ENCODE measurements at places on chromosomes 6 and 20.

- no peak for DNase-seq
These were observed 10.3 kb downstream of the C20orf203 start for GRCh38 chr20:32663335-32664011.

- no peak for DNase-seq
These were observed 18.3 kb upstream of the AGPAT4 start for GRCh38 chr6:161292145-161292544.

- no peak for DNase-seq
These were observed 110.6 kb downstream of the UBE3D start for GRCh38 chr6:82954937-82955577.

DNA sequence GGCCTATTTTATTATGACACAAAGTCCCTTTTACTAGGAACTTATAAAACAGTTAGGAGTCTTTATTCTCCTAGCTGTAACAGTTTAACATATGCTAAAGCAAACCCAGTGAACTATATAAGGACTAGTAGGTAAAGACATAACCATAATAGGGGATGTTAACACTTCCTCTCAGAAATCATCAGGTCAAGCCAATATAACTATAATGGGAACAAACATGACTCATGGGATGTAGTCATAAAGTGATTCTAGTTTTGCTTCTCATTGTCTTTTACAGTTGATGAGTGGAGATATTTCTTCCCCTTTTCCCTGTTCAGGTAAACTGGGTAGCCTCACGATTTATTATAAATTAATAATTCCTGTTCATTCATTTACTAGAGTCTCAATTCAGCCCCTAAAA, 9.7 kb downstream of the PTCHD4 start:
- no peak for DNase-seq

GRCh38 chr6:56683882-56684281, 41.2 kb upstream of the DST start:
- DNase-seq, result no peak

GRCh38 chr20:40493549-40493948, 195.5 kb downstream of the MAFB start:
- no peak for DNase-seq

DNA sequence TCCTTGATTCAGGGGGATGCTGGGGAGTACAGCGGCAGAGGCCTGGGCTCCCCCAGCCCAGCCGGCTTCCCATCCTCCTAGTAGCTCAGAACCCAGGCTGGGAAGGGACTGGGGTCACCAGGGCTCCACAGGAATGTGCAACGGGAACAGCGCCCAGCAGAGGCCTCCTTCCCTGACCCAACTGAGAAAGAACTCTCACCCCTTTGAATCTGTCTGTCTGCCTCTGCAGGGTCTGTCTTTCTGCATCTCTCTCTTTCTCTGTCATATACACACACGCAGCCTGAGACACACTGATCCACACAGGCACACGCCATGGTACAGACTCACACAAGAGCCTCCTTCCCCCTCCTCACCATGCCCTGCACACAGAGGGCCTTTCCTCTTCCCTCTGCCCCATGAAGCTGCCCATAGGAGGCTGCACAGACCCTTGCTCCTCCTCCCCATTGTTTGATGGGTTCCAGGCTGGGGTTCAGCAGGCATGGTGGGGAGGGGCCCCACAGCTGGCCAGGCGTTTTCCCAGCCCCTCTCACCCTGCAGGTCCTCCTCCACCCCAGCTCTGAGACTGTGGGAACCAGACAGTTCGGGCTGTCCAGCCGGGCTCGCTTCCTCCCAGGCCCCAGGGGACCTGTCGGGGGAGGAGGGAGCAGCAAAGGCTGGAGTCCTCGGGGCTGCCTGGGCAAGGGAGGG, 2.8 kb downstream of the FOXS1 start:
- DNase-seq, result no peak

- no peak for DNase-seq
These were observed 176.2 kb downstream of the NFATC2 start for GRCh38 chr20:51366155-51366886.

GRCh38 chr6:7431674-7432390, 42.2 kb downstream of the RIOK1 start:
- no peak for DNase-seq

GRCh38 chr20:40307268-40307667, 381.8 kb downstream of the MAFB start:
- no peak for DNase-seq

DNA sequence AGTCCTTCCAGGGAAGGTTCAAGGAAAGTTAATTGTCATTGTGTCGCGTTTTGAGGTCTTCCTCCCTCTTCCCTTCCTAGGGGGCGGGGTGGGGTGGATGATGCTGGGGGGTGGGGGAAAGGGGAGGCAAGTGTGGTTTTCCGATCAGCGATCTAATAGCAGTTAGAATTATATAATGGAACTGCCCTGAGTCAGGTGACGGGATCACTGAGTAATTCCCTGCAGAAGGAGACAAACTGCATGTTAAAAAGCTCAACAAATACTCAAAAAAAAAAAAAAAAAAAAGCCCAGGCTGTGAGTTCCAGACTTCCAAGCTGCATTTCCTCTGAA, 240.4 kb downstream of the PHACTR1 start:
- no peak for DNase-seq

DNA sequence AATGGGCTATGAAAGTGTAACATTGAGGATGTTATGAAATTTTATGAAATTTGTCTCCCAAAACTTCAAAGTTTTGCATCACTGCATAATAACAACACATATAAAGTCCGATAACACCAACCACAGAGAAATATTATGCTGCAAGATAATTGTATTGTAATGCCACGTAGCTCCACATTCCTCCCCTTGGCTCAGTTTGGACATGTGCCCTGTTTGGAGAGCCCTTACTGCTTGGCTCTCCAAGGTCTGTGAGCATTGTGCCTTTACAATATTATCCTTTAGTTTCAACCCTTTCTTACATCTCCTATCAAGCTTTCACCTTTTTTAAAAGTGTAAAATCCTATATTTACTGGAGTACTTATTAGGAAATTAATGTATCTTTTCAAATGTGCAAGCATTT, 10.8 kb downstream of the HBS1L start:
- no peak for DNase-seq

DNA sequence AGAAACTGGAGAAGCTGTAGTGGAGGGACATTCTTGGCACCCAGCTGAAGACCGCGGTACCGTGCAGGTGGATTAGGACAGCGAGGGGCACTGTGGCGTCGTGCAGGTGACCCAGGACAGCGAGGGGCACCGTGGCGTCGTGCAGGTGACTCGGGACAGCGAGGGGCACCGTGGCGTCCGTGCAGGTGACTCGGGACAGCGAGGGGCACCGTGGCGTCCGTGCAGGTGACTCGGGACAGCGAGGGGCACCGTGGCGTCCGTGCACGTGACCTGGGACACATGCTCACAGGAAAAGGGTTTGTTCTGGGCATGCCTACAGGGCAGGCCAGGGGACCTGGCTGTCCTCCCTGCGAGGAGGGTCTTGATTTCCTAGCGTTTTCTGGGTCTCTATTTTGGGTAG, 29.2 kb upstream of the SMOC2 start:
- no peak for DNase-seq

- DNase-seq, result no peak
These were observed 166.4 kb downstream of the TFAP2C start for GRCh38 chr20:56795492-56795891.

- no peak for DNase-seq
These were observed 211.7 kb downstream of the LMBRD1 start for GRCh38 chr6:69584913-69585729.

DNA sequence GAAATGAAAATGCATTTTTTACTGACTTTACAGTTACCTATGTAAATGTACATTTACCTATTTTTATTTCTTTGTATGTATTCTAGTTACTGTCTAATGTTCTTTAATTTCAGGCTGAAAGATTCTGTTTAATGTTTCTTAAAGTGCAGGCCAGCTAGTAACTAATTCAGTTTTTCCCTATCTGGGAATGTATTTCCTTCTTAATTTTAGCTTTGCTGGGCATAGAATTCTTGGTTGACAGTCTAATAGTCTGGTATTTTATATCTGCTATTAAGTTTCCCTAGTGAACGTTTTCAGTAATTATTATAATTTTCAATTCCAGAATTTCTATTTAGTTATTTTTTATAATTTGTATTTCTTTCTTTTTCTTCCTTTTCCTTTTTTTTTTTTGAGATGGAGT, 186.0 kb upstream of the NOX3 start:
- no peak for DNase-seq

- DNase-seq, result peak; percentile 79
These were observed at the start of gene HEY2 for GRCh38 chr6:125749173-125749864. Gene HEY2, plus strand, starts transcription at chr6:125749632. Its CDS starts 145 bp downstream, at chr6:125749777.

DNA sequence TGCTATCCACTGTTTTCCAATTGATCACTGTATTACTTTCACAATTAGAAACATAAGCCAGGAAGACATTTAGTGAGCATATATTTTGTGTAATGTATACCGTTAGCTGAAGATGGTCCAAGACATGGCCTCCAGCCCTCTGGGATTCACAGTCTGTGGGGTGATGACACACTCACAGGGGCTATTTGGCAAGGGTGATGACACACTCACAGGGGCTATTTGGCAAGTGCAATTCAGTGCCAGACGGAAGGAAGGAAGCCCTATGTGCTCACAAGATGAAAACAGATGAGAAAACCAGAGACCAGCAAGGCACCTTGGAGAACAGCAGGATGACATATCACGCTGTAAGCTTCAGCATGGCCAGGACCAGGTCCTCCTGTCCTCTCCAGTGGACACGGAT, 183.7 kb downstream of the MBOAT1 start:
- no peak for DNase-seq

GRCh38 chr20:53788253-53789022, 194.8 kb upstream of the ZNF217 start:
- no peak for DNase-seq

GRCh38 chr6:156928126-156928525, 150.9 kb downstream of the ARID1B start:
- DNase-seq, result no peak

DNA sequence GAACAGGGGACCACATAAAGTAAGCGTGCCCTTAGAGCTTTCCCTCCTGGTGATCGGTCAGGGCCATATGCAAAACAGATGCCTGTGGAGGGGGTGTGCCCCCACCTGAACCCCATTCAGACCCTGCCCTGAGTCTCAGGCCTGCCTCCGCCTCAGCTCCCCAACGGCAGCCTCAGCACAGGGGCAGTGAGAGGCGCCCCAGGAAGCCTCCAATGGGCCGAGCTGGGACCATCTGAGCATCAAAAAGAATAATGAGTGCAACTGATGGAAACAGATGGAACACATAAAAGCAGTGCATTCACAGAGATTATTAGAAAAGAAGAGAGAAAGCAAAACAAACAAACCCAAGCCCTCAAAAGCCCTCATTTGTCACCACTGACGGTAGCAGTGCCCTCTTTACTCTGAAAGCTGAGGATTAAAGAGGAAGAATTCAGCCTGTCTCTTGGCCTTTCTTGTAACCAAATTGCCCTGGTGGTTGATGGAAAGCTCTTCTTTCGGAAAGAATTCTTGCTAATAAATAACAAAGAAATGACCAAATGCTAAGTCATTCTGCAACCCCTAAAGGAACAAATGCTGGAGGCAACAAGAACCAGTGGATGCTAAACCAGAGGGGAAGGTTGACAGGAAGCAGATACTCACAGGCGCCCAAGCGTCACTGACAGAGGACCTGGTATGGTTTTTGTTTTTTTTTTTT, 6.8 kb downstream of the ADISSP start:
- DNase-seq, result no peak

GRCh38 chr6:161949531-161949930, 675.7 kb upstream of the AGPAT4 start:
- no peak for DNase-seq

DNA sequence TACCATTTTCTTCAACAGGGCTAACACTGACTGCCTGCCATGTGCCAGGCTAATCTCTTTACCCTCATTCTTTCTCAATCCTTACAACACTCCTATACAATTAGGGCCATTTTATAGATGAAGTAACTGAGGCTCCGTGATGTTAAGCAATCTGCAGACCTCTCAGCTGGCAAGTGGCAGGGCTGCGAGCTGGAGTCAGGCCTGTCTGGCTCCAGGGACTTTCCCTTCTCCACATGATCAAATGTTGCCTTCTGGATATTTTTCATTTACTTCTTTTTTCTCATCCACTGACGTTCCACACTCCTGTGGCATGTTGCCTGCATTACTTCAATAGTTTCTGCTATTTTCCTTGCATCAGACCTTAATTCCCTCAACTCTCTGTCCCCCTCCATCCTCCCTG, 55.2 kb upstream of the TAGAP start:
- DNase-seq, result no peak

DNA sequence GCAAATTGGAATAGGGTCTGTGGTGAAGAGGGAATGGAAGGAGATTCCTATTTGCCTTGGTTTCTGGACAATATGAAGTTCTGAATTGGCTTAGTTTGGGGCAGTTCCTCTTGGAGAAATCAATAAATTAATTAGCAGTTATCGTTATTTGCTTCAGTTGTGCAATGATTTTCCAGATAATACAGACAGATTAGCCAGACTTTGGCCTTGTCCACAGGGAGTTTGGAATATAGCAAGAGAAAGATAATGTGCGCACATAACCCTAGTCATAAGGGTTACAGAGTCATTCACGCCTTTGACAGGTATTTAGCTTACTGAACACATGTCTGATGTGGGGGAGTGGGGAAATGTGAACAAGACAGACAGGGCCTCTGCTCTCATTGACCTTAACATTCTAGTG, 1.3 kb downstream of the ATRN start:
- DNase-seq, result no peak

DNA sequence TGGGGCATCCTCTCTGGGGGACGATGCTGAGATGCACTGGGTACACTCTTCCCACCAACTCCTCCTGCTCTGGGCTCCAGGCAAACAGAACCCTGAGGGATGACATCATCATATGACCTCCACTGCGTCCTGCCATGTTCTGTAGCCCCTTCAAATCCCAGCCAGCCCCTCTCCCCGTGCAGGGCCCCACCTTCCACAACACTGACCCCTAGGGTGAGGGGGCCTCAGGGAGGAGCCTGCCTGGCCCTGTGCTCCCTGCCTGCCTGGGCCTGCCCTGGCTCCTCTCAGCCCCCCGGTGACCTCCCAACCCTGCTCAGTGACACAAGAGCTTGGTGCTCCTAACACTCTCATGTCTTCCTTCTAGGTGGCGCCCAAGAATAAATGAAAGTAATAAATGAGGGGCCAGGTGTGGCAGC, 9.6 kb upstream of the SPDEF start:
- no peak for DNase-seq

GRCh38 chr6:158611541-158612370, 32.8 kb downstream of the DYNLT1 start:
- no peak for DNase-seq

DNA sequence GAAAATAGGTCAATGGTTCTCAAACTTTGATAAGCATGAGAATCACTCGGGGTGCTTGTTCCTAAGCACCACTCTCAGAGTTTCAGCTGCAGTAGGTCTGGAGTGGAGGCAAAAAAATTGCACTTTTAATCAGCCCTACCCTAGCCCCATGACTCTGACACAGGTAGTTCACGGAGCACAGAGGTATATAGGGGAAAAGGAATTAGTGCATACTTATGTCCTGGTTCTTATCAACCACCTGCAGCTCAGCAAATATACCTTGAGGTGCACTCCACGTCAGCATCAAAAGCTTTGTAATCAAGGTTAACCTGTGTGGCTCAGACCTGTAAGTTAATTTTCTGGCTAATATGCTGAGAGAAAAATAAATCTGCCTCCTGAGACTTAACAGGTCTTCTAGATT, 138.8 kb upstream of the HMGN3 start:
- DNase-seq, result no peak

Data from CD4-positive, alpha-beta T cell treated with Interleukin-6 at 100 ng/mL for 8 hours (primary cell).